ENCODE measurements at places on chromosomes 1 and 21. TPM values are rescaled to one million over a fixed set of nuclear protein-coding genes. Genes with fewer than 3 reads are reported as not detected.

The BARHL2 gene
- total RNA-seq = not detected

The PALMD gene
- total RNA-seq = 16.8 TPM

The NBPF6 gene
- total RNA-seq = not detected

The KCNA2 gene
- 0.97 TPM for total RNA-seq

Measured in spleen (tissue), 13 donors.